SK-N-SH treated with all-trans-retinoic acid at 6 μM for 48 hours (cell line): ENCODE measurements at places on chromosomes 6 and 20.

DNA sequence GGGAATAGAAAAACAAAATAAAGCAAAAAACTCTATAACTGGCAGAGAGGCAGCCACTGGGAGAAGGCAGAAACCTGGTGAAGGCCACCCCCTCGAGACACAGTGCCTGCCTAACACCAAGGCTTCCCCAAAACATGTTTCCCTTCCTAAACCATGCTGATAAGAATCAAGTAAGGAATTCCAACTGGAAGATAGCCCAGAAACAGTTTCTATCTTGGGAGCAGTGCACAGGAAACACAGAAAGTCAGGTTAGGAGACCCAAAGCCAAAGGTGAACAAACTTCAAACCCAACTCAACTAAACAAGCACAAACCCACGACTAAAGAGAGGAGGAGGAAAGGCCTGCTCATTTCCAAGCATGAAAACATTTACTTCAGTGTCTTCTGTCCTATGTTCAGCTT lies 433.7 kb upstream of the RGS17 start:
- peak; percentile 77 for ATAC-seq

DNA sequence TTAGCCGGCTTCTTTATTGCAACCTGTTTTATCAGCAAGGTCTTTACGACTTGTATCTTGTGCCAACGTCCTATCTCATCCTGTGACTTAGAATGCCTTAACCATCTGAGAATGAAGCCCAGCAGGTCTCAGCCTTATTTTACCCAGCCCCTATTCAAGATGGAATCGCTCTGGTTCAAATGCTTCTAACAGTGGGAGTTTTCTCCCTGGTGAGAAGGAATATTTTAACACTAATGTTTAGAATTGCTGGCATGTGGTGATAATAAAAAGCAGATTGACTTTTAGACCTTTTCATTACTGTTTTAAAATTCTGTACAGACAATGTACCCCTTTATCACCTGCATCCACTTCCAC lies 9.9 kb upstream of the KCNK15 start:
- no peak for ATAC-seq

- ATAC-seq, result no peak
Observed at GRCh38 chr6:162345051-162345511, 382.5 kb downstream of the PRKN start.

DNA sequence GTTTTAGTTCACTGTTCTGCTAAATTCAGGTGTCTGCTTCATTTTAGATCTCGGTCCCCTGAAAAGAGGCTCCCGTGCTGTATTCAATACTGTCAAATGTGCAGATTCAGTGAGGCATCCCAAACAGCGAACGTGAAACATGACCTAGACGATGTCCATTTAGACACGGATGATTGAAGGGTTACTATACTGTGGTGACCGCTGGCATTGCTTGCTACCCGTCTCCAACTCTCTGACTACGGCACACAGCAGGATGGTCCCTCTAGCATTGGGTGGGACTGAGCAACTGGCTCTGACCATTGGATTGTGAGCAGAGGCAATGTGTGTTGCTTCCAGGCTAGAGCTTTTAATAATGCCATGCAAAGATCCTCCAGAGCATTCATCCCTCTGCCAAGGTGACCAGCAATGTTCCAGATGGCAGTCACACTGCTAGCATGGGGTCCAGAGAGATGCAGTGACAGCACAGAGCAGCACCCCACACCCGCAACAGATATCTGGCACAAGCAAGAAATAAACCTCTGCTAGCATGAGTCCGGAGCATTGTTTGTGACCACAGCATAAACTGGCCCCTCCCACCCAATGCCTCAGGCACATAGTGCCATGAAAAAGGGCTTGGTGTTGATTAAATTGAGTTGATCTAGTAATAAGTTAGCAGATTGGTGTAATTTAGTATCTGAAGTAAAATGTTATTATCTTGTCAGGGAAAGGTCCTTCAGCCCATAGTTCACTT lies 9.0 kb downstream of the METTL24 start:
- ATAC-seq, result no peak

DNA sequence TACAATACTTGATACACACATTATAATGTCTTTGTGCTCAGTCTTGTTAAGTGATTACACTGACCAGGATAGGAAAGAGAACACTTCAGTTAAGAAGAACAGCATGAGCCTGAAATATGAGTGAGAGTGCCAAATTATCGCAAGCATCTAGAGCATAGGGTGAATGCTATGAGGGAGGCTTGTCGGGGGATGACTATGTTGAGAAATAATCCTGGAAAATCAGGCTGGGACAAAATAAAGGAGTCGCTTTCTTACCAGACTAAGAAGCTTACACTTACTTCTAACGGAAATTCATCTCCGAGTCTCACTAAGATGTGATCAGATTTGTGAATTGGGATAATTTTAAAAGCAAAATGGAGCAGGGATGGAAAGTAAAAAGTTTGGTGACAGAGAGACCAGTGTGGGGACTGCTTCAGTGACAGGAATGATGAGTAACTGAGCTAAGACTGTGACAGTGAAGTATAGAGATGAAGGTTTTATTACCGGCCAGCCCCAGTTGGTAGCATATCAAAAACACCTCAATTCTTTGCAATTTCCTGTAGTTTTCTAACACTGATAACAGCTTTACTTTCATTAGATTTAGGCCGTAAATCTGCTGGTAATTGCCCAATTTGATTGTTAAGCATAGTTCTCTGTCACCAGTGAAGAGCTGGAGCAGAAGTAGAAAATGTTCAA lies 48.4 kb upstream of the DEFB112 start:
- no peak for ATAC-seq

DNA sequence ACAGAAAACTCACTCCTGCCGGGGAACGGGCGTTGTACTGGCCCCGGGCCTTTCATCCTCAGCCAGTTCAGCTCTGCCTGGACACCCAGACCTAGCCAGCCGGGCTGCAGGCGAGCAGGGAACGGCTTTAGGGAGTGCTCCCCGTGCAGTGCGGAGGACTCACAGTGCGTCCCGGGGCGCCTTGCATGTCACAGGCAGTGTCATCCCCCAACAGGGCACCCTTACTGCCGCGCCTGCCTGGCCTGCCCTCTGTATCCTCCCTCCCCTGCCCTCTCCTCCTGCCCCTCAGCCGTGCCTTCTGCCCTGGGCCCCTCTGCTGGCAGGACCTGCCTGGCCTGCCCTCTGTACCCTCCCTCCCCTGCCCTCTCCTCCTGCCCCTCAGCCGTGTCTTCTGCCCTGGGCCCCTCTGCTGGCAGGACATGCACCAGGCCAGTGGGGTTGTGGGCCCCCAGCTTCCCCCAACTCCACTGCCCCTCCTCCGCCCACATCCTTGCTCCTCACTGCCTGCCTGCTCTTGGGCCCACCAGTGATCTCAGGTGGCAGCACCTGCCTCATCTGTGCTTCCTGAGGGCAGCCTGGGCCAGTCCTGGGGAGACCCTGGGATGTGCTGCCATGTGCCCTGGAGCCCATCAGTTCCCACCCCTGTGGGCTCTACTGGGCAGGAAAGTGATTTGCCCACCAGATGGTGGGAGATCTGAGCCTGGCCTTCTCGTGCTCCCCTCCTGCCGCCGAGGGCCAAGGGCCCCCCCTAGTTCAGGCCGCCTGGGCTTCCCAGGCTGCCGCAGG lies 43.0 kb downstream of the PYGB start:
- no peak for ATAC-seq

- peak; percentile 87 for ATAC-seq
Observed at GRCh38 chr6:32947552-32948465, 5.1 kb downstream of the HLA-DMA start.

DNA sequence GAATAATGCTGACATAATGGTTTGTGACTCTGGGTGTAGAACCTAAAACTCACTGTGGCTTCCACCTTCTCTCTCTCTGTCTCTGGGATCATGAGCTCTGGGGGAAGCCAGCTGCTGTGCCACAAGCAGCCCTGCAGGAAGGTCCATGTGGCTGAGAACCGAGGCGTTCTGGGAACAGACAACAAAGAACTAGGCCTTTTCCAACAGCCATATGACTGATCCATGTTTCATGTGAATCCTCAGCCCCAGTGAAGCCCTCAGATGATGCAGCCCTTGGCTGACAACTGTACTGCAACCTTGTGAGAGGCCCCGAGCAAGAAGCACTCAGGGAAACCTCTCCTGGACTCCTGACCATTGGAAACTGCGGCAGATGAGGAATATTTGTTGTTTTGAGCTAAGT lies 56.6 kb downstream of the HLA-G start:
- no peak for ATAC-seq

DNA sequence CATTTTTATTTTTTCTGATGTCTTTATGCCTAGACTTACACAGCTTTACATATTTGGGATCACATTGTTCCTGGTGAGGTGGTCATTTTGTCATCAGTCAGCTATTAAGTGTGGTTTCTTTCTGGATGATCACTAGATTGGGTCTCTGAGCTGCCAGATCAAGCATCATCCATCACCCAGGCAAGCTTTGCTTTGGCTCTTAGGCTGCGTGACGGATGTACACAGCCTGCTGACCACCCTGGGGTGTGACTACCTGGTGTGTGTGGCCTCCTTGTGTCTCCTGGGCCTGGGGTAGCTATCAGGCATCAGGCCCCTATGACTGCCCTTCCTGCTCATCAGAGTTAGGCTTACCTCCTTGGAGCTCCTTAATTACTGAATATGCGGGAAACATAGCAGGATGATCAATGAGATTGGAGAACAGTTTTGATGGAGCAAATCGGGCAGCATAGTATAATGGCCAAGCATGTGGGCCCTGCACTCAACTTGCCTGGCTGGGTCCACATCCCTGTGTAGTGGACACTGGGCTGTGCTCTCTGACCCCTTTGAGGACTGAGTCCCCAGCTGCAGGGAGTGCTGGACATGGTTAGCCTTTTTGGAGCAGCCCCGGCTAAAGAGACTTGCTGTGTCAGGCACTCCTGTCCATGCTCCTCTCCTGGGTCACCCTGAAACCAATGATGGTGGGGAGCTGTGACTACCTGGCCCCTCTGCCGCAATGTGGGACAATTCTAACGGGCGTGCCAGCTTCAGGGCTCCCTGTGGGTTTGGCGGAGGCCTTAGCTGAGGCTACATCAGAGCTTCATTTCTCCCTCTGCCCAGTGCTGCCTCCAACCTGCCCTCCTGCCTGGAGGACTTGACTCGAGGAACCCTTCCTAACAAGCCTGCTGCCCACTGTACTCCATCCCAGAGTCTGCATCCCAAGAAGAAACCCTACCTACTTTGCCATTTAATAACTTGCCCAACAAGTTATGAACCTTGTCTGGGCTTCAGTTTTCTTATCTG lies 8.2 kb downstream of the DAAM2 start:
- ATAC-seq, result no peak

- ATAC-seq, result no peak
Observed at GRCh38 chr6:131954059-131954774, 3.0 kb upstream of the CCN2 start.

DNA sequence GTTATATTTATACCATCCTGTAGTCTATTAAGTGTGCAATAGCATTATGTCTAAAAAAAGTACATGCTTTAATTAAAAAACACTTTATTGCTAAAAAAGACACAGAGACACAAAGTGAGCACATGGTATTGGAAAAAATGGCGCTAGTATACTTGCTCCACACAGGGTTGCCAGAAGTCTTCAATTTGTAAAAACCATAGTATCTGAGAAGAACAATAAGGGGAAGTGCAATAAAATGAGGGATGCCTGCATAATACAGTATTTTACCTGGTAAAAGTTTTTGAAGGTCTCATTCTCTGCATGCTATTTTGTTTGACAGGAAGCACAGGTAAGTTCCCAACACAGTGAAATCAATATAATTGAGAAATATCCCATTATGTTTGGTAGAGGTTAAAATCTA lies 1.6 kb downstream of the NOX3 start:
- no peak for ATAC-seq

DNA sequence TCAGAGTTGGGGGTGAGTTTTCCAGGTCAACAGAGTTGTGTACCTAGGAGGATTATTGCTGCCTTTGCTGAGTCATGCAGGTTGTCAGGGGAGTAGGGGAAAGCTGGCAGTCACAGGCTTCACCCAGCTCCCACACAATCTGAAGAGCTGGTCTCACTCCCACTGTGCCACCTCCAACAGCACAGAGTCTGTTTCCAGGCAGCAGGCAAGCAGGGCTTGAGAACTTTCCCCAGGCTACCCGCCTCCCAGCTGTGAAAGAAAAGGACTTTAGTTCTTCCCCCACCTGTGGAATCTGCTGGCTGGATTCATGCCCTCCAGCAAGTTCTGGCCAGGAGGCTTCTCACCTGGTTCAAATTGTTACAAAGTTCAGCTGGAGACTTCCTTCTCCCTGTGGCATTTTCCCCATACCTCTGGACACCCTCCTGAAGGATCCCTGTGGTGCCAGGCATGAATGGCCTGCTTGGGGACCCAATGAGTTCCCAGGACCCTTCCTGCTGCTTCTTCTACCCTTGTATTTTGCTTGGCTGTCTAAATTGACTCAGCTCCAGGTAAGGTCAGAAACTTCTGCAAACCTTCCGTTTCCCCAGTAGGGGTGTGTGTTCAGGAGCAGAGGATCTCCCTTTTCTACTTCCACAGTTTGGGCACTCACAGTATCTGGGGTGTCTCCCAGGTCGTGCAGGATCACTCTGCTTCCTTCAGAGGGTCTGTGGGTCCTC lies 378.1 kb upstream of the MAN1A1 start:
- no peak for ATAC-seq

DNA sequence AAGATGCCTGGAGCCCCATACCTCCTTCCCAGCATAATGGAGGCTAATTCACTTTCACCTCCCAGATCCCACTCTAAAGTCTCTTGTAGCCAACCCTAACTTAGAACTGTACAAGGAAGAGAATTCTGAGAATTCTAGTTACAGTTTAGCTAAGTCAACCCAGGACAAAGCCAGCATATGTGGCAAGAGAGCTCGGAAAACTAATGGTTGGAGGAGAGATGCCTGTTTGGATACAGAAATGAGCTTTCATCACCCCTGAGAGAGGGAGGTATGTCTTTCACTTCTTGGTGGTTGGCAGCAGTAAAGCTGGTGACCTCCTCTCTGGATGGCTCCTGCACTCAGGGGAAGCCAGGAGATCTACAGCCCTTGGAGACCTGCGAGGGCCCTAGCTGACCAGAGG lies 252.6 kb upstream of the SUPT3H start:
- no peak for ATAC-seq

DNA sequence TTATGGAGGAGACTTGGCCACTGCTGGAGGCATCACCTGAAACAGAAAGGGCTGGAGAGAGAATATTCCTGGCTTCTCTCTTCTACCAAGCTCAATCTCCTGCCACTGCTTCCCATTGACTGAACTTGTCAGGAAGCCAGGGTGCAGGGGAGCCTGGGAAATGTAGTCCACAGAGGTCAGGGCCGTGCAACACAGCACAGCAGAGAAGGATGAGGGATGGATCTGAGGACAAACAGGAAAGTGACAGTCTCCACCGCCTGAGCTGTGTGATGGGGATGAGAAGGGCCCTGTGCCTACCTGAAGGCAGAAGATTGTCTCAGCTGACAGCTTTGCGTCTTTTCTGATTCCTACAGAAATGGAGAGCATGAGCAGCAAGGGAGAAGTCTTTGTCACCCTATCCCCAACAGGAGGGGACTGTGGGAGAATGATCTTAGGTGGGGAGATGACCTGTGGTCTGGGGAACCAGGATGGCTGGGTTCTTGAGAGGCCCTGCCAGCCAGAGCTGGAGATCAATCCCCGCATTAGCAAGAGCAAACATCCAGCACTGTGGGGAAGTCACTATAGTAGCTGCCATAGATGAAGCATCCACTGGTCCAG lies 114.2 kb downstream of the SNX5 start:
- peak; percentile 94 for ATAC-seq

- no peak for ATAC-seq
Observed at GRCh38 chr6:138485586-138486248, 13.6 kb downstream of the NHSL1 start.

GRCh38 chr6:44696686-44697085 lies 309.2 kb downstream of the CDC5L start:
- peak; percentile 37; the same call in 2 of the 3 replicates for ATAC-seq

GRCh38 chr20:21286775-21287174 lies 16.4 kb upstream of the XRN2 start:
- ATAC-seq, result no peak

- ATAC-seq, result peak; percentile 80
Observed at GRCh38 chr20:8545212-8545611, 413.1 kb downstream of the PLCB1 start.

- ATAC-seq, result no peak
Observed at GRCh38 chr6:168985705-168986104, 267.9 kb downstream of the THBS2 start.
